ENCODE measurements at places on chromosomes 12 and 14.

DNA sequence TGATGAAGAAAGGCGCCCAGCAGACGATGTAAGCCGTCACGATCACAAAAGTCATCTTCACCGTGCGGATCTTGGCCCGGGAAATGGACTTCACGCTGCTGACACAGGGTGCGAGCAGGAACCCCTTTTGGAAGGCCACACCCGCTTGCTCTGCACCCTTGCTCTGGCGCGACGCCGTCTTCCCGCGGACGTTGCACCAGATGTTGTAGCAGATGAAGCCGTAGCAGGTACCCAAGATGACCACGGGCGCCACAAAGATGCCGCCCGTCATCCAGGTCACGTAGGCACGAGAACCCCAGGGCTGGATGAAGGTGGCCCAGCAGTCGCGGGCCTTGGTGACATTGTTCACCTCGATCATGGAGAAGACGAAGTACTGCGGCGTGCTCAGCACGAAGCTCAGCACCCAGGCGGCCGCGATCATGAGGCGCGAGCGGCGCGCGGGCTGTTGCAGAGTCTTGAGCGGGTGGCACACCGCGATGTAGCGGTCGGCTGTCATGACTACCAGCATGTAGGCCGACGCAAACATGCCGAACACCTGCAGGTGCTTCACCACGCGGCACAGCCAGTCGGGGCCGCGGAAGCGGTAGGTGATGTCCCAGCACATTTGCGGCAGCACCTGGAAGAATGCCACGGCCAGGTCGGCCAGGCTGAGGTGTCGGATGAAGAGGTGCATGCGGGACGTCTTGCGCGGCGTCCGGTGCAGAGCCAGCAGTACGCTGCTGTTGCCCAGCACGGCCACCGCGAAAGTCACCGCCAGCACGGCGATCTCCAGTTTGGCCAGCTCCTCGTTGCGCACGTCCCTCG, 890 bp downstream of the AVPR1A start:
- no peak for DNase-seq

- DNase-seq: no peak
Measured at GRCh38 chr14:20686386-20687143, 2.0 kb upstream of the ANG start.

DNA sequence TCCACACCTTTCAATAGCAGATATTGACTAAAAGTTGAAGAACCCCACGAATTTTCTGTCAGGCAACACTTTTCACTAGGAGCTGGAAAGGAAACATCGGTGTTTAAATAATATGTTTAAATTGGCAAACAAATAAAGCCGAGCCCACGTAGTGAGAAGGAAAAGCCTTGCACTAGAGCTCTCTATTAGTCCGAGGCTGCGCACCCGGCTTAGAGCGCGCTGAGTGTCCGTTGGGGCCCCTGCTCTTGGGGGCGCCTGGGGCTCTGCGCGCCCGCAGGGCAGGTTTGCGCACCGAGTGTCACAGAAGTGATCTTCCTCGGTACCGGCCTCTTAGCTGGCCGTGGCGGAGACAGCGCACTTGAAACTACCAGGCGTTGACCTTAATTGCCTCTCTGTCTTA, 6.4 kb downstream of the TTC6 start:
- DNase-seq: no peak

DNA sequence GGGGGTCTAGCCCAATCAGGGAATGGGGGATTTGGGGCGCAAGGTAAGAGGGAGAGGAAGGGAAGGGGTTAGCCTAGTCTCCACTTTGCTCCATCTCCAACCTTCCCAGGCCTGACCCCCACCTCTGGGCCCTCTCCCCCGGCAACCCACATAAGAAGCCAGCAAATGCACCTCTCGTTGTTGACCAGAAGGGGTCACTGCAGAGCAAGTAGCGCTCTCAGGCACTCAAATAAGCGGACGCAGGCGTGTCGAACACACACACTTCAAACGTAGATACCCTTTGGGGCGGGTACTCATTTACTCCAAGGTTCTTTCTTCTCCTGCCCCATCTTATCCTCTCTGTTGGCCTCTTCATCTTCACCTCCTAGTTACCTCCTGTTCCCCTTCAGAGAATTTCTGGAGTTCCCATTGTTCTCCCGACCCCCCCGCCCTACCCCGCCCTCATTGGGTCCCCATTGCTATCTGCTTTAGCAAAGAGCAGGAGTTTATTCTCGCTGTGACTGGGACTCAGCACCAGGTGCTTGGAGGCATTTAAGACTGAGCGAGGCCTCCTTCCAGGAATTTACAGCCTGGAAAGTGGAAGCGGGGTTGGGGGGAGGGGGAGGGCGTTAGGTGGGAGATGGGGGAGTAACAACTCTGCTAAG, 1.5 kb upstream of the SRRM4 start:
- peak; percentile 78 for DNase-seq

- DNase-seq: no peak
Measured at GRCh38 chr12:88946372-88946997, 366.2 kb upstream of the KITLG start.

DNA sequence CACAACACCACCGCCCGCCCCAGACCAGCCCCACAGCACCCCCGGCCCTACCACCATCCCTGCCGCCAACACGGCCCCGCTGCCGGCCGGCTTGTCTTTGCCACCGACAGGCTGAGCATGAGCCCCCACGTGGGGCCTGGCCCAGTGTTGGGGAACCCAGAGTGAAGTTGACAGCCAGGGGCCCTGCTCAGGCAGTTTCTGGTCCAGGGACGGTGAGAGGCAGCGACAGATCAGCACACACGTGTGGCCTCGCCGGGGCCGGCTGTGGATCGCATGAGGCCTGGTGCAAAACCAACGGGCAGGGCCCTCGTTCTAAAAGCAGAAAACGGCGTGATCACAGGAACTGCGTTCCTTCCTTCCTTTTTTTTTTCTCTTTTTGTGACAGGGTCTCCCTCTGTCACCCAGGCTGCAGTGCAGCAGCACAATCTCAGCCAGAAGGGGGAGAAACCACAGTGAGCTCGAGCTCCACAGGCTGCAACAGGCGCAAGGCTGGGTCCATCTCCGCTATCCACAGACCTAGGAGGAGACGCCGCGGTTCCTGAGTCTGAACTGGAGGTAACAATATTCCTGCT, 50.5 kb upstream of the FBRSL1 start:
- no peak for DNase-seq

DNA sequence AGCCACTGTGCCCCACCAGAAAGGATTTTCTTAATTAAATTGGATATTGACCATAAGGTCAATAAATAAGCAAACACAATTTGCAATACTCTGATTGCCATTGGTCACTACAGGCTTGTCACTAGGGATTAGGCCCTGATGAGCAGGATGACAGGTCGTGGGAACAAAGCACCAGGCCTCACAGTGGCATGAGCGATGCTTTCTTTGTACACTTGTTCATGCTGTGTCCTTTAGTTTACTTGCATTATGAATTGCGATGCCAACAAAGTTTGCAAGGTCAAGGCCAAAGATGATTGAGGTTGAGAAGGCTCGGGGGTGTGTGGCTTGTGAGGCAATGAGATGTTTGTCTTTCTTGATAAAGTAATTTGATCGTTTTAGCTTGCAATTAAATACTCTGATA, 136.0 kb downstream of the TTC8 start:
- no peak for DNase-seq

DNA sequence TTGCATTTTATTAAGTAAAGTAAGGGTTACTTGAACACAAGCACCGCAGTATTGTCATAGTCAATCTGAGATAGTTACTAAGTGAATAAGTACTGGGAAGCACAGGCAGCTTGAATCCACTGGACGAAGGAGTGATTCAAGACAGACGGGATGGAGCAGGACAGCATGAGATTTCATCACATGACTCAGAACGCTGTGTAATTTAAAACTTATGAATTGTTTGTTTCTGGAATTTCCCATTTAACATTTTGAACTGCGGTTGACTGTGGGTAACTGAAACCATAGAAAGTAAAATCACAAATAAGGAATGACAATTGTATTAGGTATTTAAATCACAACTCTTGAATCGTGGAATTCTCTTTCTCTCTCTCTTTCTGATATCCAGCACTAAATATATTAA, 1630.4 kb upstream of the SEL1L start:
- no peak for DNase-seq

GRCh38 chr14:58944343-58944967, 244.0 kb upstream of the DAAM1 start:
- DNase-seq: peak; percentile 23

- DNase-seq: no peak
Measured at GRCh38 chr12:50550530-50551223, 45.9 kb downstream of the DIP2B start.

- no peak for DNase-seq
Measured at GRCh38 chr12:57796996-57797395, 14.4 kb downstream of the TSFM start.

- no peak for DNase-seq
Measured at GRCh38 chr12:12919666-12920435, 28.5 kb downstream of the GPRC5A start.

DNA sequence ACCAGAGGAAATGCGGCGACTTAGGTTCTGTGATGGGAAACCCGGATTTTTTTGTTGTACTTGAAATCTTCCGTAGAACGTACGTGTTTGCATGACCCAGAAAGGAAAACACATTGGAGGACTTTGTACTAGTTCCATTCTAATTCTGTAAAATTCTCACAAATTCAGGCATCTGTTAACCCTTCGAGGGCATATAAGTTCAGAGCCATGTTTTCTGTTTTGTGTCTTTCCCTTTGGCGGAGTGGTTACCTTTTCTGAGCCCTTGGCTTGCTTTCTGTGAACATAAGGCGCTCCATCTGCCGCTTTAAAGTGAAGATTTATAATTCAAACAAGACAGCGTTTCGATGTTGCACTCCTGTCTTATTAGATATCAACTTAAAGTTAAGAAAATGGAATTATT, 34.2 kb downstream of the BICD1 start:
- DNase-seq: no peak

GRCh38 chr14:100486025-100486828, 101.0 kb downstream of the BEGAIN start:
- DNase-seq: peak; percentile 76

DNA sequence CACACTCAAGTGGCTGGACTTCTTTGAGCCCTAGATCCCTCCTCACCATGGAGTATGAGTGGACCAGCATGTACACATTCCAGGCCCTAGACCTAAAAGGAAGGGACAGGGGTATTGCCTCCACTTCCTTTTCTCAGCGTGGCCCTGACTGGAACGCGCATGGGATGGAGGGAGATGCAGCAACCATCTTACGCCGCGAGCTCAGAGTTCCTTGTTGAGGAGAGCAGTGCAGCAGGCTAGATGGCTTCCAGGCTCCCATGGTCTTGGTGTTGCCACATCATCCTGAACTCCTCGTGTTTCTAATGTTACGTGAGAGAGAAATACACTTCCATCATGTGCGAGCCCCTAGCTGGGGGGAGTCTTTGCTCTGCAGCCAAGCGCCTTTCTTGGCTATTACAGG, 61.8 kb upstream of the DIO3 start:
- no peak for DNase-seq

GRCh38 chr12:102439426-102440405, 40.6 kb downstream of the IGF1 start:
- no peak for DNase-seq

GRCh38 chr12:30862486-30862885, 64.1 kb upstream of the TSPAN11 start:
- no peak for DNase-seq

DNA sequence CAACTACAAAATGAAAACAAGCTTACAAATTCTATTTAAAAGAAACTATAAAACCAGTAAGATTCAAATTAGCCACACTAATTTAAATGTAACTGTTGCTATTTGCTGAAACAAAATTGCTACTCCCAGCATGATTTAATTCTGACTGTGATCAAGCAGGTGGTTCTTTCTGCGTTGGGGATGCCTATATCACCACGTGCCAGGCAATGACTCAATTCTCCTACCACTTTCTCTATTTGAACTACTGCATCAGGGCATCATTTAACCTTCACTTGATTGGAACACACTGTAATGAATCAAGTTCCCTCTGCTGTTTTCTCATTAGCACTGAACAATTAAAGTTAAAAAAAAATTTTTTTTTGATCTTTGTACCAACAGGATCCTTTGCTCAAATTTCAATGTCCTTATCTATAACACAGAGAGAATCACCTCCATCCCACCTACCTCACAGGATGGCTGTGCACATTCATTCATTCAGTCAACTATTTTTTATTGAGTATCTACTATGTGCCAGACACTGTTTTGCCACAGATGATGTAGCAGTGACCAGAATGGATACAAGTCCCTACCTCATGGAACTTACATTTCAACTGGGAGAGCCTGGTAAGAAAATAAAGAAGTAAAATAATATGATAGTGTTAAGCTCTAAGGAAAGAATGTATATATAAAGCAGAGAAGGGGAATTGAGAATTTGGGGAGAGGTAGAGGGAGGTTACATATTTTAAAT, 8.0 kb upstream of the ACTN1 start:
- no peak for DNase-seq

GRCh38 chr12:122003651-122004611, 17.8 kb upstream of the BCL7A start:
- no peak for DNase-seq

DNA sequence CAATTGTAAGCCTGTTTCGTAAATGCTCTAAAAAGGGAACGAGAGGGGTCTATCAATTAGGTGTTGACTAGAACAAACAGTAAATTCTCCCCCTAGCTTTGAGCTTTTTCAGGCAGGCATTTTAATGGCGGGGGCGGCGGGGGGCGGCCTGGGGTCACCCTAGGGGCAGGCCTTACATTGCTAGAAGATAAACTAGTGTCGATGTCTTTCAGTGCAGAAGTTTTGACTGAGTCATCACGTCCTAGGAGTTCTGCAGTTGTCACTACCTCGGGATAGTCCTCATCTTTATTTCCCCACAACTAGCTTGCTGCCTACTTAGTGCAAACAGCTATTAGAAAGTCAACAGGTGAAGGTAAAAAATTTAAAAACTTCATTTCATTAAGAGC, 1.6 kb downstream of the ATP6V1D start:
- DNase-seq: no peak

DNA sequence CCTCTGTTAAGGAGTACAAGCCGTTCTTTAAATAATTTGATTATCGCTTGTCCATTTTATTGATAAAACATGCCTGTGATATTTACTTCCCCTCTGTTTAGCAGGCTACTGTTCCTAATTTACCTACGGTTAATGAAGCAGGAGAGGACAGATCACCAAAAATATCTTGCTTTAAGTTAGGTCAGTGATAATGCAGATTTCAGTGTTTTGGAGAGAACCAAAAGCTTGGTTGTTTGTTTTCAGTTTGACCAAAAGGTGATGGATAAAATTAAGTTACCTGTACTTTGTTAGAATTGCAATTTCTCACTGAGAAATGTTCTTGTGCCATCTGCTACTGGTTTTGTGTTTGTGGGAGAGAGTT, 958 bp downstream of the SPATS2 start:
- DNase-seq: no peak

GRCh38 chr14:40099316-40099715, 667.1 kb upstream of the FBXO33 start:
- no peak for DNase-seq

DNA sequence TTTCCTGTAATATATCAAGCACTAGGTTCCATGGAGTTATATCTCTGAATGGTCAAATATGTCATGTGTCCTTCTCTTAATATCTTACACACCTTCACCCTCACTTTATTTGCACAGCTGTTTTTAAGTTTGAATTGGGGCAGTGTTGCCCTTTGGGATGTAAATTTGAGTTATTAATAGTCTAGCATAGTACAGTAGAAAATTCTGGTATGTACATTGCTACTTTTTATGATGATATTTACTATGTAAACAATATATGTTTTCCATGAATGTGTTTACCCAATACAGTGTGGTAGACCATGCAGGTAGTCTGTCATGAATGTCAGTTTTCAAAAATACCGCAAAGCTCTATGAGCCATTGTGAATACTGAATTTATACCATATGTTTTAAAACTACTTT, 50.5 kb downstream of the METTL25 start:
- no peak for DNase-seq
